ENCODE measurements at places on chromosomes 6 and 20.

DNA sequence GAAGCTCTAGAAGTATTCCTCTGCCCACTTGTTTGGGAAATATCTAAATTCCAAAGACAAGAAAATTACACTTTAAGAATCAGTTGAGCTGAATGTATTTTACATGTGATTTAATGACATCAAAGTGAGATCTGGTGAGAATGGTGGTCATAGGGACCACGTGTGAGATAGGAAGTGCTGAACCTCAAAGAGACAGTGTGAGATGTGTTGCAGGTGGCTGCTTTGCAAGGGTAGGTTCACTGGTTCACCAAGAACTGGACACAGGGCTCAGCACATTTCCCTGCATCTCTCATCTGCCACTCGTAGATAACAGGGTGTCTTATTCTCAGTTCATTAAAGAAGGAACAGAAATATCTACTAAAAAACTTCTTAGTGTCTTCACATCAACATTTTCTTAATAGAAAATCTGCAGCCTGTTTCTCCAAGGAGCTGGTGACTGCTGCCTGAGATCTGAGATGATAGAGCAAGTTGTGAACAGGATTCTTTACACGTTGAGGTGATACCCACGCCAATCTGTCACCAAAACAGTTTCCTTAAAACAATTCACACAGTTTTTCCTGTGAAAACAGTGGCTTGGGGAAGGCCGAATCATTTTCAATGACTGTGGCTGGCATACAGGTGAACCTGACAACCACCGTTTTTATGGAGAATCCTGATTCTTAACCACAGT, 7.2 kb downstream of the CCR6 start:
- no peak for DNase-seq

- DNase-seq, result no peak
These were observed 363.8 kb upstream of the PTCHD4 start for GRCh38 chr6:48474830-48475229.

- DNase-seq, result no peak
These were observed 16.4 kb downstream of the PIGT start for GRCh38 chr20:45432294-45432693.

GRCh38 chr6:136643850-136644596, 93.8 kb upstream of the MAP7 start:
- peak; percentile 61 for DNase-seq

- no peak for DNase-seq
These were observed 89.4 kb downstream of the GRM4 start for GRCh38 chr6:34056305-34057108.
